ENCODE measurements at places on chromosomes 5 and 9. TPM values are rescaled to one million over a fixed set of nuclear protein-coding genes. Genes with fewer than 3 reads are reported as not detected.
A peak's percentile ranks its signal among the peaks of the same experiment; 100 is the strongest.

DNA sequence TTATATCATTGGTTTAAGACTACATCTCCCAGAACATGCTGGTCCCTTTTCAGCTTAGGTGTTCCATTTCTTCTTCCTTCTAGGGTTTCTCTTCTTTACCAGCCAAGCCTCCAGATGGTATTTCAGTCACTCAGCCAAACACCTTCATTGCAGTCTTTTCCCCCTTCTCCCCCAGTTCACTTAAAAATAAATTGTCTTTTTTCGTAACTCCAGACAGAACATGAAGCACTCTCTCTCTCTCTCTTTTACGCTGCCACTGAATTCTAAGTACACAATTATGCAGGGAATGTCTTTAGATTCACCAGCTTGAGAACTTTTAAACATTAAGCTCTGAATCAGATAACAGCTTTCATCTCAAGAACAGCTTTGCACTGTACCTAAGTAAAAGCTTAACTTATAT is 419.7 kb upstream of the BRINP1 start:
- DNase-seq: no peak

- no peak for DNase-seq
Measured at GRCh38 chr9:131704141-131704983, 35.5 kb downstream of the RAPGEF1 start.

The AMBP gene
- not detected for total RNA-seq

DNA sequence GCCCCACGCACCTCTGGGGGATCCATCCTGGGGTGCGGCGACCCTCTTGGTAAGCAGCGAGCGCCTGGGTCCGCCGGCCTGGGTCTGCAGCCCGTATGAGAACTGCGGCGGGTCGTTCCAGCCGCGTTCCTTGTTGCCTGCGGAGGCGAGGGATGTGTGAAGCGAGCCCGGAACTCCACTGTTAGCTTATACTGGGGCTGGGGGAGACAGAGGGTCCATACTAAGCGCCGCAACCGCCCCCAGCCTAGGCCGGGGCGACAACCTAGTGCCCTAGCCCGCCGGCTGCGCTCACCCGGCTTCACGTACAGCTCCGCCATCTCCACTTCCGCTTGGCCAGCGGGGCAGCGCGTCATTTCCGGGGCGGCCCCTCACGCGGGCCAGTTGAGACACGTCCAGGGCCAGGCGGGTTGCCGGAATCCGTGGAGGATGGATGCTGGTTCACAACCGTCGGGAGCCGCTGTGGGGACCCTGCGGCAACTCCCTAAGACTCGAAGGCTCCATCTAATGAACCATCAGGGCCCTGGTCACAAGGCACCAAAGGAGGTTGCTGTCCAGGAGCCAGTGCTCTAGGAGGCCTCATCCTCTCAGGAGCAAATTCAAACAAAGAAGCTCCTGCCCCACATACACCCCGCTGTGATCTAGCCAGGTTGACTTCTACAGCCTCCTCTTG is at the start of gene SRA1:
Gene SRA1 (minus strand): TSS at position 338 of the 670 bp plus-strand sequence. CDS start 21 bp downstream, at position 317.
- DNase-seq: peak; percentile 98

GRCh38 chr5:17143335-17143734 is 74.1 kb upstream of the BASP1 start:
- no peak for DNase-seq

DNA sequence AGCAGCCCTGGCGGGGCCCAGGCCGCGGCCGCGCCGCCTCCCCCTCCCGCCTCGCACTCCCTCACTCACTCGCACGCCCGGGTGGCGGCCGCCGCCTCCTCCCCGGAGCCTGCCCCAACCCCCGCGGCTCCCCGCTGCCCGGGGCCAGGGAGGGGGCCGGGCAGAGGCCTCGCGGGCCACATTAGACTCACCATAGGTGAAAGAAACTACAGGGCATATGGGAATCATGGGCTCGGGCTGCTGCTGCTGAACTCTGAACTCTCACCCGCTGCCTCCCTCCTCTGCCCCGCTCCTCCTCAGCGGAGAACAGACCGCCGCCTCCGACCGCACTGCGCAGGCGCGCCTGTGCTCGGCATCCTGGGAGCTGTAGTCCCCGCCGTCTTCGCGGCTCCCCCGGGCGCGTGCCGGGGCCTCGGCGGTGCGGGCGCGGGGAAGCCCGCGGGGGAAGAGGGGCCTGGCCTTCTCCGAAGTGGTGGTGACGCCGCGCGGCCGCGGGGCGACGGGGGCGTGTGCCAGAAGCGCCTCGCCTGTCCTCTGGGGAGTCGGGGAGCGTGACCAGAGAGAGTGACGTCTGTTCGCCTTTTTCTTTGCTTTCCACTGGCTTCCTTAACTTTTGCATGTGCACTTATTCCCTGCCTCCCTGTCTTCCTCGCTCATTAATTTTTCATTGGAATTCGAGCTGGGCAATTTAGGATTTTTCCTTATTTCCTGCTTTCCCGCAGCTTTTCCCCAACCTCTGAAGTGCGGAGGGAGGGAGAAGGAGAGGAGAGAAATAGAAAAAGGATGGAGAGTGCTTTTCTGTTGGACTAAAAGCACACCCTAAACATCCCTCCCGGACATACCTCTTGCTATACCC is at the start of gene ZFR:
Gene ZFR (minus strand): TSS at position 310 of the 856 bp plus-strand sequence. CDS start 82 bp downstream, at position 228.
- peak; percentile 97 for DNase-seq

DNA sequence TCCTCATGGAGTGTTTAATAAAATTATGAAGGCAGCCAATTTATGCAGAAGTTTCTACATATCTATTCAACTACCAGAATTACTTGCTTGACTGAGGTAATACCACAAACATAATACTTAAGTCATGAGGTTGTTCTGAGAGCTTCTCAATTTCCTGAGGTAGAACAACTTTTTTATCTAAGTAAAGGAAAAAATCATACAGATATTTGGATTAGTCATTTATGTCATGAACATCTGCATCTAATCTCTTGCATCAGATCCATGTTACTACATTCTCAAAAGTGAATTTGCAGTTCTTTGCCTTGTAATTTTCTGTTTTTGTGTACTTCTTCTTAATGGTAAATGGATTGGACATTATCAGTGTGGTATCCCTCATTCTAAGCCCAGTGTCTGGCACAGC is 60.4 kb upstream of the RGMB start:
- no peak for DNase-seq

The ABLIM3 gene
- total RNA-seq: 118 TPM

DNA sequence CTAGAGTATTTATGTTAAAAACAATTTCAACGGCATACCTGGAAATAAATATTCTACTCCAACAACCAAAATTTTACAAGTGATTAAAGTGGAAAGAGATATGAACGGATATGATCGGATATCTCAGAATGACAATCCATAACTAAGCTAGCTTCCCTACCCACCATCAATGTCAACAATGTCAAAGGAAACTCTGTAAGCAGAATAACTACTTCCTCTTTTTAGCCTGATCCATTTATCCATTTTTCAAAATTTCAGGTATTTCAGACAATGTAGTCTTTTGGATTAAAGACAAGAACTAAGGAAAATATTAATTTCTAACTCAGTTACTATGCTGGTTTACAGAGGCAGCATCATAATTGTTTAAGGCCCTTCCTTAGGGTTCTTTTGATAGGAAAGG is 188.7 kb downstream of the DENND1A start:
- no peak for DNase-seq

DNA sequence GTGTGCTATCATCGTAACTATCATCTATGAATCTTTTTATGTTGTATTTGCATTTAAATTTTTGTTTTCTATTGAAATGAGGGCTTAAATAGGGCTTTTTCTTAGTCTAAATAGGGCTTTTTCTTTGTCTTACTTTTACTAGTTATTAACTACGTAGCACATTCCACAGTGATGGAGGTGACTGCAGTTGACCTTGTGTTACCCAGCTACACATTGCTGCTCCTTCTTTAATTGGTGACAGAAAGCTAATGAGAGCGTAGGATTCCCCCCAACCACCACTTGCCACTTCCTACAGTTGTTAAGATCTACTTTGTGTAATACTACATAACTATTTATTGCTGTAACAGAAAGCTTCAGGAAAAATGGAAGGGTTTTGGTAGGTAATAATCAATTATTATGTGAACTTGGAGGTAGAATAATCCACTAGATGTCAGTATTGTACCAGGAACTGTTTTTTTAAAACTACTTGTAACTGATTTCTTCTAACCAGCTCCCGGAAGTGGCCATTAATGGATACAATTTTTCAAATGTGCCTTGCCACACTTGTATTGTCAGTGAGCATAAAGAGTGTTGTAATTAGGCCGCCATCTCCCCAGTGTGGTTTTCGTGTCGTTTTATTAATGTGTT is 18.0 kb downstream of the MTRR start:
- DNase-seq: no peak

The NDST1 gene
- 67.6 TPM for total RNA-seq

DNA sequence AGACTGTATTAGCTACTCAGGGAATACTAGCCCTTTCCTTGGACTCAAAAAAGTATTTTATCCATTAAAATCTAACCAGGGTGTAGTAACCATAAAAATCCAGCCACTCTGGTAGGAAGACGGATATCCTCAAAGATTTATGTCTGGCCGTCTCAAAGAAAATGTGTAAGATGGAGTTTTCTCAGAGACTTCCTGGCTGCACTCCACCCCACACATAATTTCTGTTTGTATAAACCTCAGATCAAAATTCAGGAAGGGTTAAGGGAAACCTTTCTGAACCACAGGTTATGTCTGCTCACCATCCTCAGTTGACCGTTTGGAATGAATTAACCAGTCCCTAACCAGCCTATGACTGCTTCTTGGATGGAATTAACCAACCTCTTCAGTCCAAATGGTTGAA is 13.8 kb upstream of the SMIM23 start:
- DNase-seq: no peak

- DNase-seq: no peak
Measured at GRCh38 chr5:155418960-155419579, 405.5 kb downstream of the KIF4B start.

- DNase-seq: no peak
Measured at GRCh38 chr5:17257705-17258273, 40.4 kb downstream of the BASP1 start.

DNA sequence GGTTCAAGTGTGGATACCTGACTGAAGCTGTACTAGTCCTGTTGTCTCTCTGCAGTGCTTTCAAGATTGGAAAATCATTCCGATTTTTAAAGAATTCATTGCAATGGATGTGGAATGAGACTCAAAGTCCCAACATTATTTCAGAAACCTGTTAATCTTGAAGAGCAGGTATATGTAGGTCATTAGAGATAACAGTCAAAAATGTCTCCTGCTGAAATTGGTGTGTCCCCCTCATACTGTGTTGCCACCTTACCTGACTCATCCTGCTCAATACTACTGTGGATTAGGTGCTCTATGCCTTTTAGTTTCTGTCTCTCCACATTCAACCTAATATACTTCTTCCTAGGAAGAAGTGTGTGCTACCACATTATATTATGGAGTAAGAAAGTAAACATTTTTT is 91.1 kb upstream of the NR3C1 start:
- no peak for DNase-seq

DNA sequence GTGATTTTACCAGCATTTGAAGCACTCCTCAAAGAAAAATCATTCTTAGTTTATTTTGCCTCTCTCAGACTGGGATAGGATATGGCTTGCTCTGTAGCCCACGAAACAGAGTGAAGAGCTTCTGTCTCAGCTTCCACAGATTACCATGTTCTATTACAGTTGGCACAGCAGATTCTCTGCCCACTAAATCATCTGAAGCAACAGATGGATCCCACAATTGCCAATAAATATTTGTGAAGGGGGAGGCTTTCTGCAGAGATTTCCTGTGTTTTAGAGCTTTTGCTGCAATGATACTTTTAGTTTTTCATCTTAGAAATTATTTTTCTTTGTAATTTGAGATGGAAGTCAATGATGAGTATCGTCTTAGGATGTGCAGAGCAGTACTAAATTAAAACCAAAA is 12.3 kb upstream of the MAP3K1 start:
- DNase-seq: no peak

DNA sequence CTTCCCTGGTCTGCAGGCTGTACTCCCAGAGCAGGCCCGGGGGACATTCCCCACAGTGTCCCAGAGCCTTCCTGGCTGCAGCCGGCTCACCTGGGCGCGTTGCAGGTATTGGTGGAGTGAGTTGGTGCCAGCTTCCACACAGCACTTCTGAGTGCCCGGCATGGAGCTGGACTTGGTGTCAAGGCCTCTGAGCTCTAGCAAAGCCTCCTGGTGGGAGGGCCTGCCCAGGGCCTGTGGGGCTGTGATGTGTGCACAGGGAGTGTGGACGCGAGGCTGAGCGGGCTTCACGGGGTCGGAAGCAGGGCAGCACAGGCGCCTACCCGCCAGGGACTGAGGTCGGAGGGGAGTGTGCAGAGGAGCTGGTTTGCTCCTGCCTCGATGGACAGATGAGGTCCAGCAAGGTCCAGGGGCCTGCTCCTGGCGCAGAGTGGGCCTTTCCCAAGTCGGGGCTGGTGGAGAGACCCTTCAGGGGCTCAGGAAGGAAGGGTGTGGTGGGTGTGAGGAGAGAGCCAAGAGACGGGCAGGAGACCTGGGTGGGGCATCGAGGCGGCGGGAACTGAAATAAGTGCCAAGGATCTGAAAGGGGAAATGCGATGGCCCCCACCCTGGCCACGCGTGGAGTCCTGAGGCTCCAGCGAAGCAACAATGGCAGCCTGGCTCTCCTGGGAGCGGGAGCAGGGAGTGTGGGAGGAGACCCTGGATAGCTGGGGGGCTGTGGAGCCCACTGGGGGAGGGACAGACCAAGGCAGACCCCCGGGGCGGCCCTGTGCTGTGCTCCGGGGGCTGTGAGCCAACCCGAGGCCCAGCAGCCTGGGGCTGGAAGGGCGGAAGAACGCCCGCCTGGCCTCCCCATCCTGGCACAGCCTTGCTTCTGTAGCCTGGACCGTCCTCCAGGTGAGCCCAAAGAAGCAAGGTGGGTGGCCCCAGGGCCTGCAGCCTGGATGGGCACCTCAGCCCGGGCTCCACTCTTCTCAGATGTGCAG is 78.4 kb downstream of the RXRA start:
- no peak for DNase-seq

DNA sequence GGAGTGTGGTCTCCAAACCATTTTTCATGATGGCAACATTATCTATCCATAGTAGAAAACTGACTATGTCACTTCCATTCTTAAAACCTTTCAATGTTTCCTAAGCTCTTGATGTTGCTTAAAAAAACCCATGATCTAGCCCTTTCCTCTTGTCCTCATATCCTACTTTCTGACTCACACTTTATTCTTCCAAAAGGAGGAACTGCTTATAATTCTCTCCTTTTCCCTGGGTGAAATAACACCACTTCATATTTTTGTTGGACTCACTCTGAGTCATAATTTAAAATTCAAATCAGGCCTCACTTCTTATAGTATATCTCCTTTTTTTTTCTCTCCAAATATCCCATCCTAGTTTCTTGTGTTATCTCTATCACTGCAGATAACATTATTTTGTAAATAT is 513.9 kb downstream of the MAN2A1 start:
- DNase-seq: no peak

The SPINK13 gene
- not detected for total RNA-seq

DNA sequence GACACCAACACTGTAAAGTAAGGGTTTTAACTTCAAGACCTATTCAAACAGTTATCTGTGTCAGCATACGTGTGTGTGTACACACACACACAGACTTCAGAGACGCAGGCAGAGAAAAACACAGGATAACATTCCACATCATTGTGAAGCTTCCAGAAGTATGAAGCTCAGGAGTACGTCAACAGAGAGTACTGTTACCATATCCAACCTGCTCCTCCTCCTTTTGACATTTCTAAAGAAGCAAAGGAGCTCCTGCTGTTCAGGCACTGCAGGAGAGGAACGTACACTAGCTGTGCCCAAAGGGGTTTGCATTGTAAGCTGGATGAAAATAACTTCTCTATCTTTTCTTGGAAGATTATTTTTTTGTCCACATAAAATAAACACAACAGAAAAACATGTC is 180.7 kb downstream of the MEF2C start:
- no peak for DNase-seq

The CDX1 gene
- total RNA-seq: 0.16 TPM
